ENCODE measurements at places on chromosomes 2 and 18. TPM values are rescaled to one million over a fixed set of nuclear protein-coding genes. Genes with fewer than 3 reads are reported as not detected.

Gene KHK
- total RNA-seq: 9.5 TPM

Gene RFX8
- not detected for total RNA-seq

Gene COMMD1
- 27.0 TPM for total RNA-seq

GRCh38 chr2:182584462-182584861, 131.6 kb upstream of the DNAJC10 start:
- H3K4me3 ChIP-seq: no peak overlapping the region
- no peak for DNase-seq
- H3K27ac ChIP-seq: no peak overlapping the region
- no peaks in the 10 kb centered on the region for H3K4me1 ChIP-seq
- H3K36me3 ChIP-seq: no peaks in the 10 kb centered on the region

All from activated CD8-positive, alpha-beta T cell treated with anti-CD3 and anti-CD28 coated beads for 36 hours (primary cell).